ENCODE measurements at places on chromosomes 16 and 17. TPM values are rescaled to one million over a fixed set of nuclear protein-coding genes. Genes with fewer than 3 reads are reported as not detected.

The SLC47A2 gene
- not detected for total RNA-seq

The ACE gene
- 7.7 TPM for total RNA-seq

The RGS9 gene
- 8.6 TPM for total RNA-seq

The STH gene
- not detected for total RNA-seq

The IGFALS gene
- 0.10 TPM for total RNA-seq

The ANKFN1 gene
- 1.1 TPM for total RNA-seq

The OR3A3 gene
- total RNA-seq, result not detected

The BAHCC1 gene
- total RNA-seq, result 45.2 TPM

The GPRC5C gene
- total RNA-seq, result 54.4 TPM

The KRTAP4-2 gene
- total RNA-seq, result not detected

The PDILT gene
- not detected for total RNA-seq

The RNF222 gene
- not detected for total RNA-seq

The OR1A1 gene
- total RNA-seq, result not detected

The CCL16 gene
- not detected for total RNA-seq

The SMARCD2 gene
- total RNA-seq, result 168 TPM

The YPEL3 gene
- total RNA-seq, result 10.9 TPM

The SLC35G6 gene
- not detected for total RNA-seq

The GPR142 gene
- total RNA-seq, result not detected

The SOX9 gene
- total RNA-seq, result 69.2 TPM

The DRC3 gene
- 2.4 TPM for total RNA-seq

The SCO1 gene
- total RNA-seq, result 35.8 TPM

The CX3CL1 gene
- 0.15 TPM for total RNA-seq

The HS3ST2 gene
- total RNA-seq, result not detected

The ACLY gene
- total RNA-seq, result 222 TPM

The DVL2 gene
- 69.7 TPM for total RNA-seq

The SDF2 gene
- 41.3 TPM for total RNA-seq

The ADAD2 gene
- total RNA-seq, result not detected

The CES3 gene
- total RNA-seq, result 10.8 TPM

The CTRB2 gene
- total RNA-seq, result 10.0 TPM

The GRAP gene
- total RNA-seq, result 0.27 TPM

The RTN4RL1 gene
- 3.7 TPM for total RNA-seq

The ZFHX3 gene
- 6.3 TPM for total RNA-seq

The KCNJ12 gene
- 5.8 TPM for total RNA-seq

The CACNG5 gene
- total RNA-seq, result not detected

The UBE2G1 gene
- 80.6 TPM for total RNA-seq

The WNK4 gene
- 4.5 TPM for total RNA-seq

The PRAC2 gene
- total RNA-seq, result not detected

The SKAP1 gene
- 12.4 TPM for total RNA-seq

The DHX58 gene
- 1.2 TPM for total RNA-seq

The TBX2 gene
- 0.71 TPM for total RNA-seq

The SLFN13 gene
- 0.10 TPM for total RNA-seq

The ASGR1 gene
- total RNA-seq, result 1.2 TPM

All from HCT116 (cell line).